ENCODE measurements at places on chromosomes 12 and 14. TPM values are rescaled to one million over a fixed set of nuclear protein-coding genes. Genes with fewer than 3 reads are reported as not detected.

GRCh38 chr14:96564389-96564788 is 62.2 kb downstream of the PAPOLA start:
- no peak overlapping the region for H3K4me3 ChIP-seq
- DNase-seq = no peak
- no peaks in the 10 kb centered on the region for H3K27me3 ChIP-seq
- no peak overlapping the region for H3K27ac ChIP-seq

TEX22 gene
- 0.49 TPM for total RNA-seq

DNA sequence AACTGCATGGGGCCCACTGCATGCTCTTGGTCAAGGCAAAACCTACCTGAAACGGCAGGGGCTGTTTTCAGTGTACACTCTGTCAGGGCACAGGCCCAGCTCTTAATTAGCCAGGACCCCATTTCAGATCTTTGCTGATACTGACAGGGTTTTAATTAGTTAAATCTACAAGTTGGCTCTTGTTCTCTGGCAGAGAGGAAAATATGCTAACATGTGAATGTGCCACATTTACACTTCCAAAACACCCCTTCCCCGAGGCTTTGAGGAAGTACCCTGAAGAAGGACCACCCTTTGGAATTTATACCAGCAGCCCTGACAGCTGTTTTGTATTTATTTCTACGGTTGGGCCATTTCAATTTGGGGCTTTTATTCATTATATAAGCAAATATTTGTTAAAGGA is 66.3 kb downstream of the OTX2 start:
- no peak overlapping the region for H3K4me3 ChIP-seq
- no peak overlapping the region for H3K27ac ChIP-seq
- no peaks in the 10 kb centered on the region for H3K4me1 ChIP-seq

DNA sequence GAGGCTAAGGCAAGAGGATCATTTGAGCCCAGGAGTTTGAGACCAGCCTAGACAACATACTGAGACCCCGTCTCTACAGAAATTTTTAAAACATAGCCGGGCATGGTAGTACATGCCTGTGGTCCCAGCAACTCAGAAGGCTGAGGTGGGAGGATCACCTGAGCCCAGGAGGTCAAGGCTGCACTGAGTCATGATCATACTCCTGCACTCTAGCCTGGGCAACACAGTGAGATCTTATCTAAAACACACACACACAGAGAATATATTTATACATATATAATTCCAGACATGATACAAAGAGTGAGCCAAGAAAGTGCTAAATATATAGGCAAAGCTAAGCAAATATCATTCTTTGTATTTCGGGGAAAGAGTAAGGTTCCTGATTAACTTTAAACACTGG is 9.4 kb downstream of the ZFC3H1 start:
- H3K36me3 ChIP-seq = peaks cover 17% of the 10 kb centered on the region
- no peak overlapping the region for H3K4me3 ChIP-seq
- no peaks in the 10 kb centered on the region for H3K4me1 ChIP-seq
- no peaks in the 10 kb centered on the region for H3K27me3 ChIP-seq

GPR84 gene
- total RNA-seq = not detected

GRCh38 chr12:31119803-31120211 is 46.1 kb downstream of the DDX11 start:
- H3K4me3 ChIP-seq = no peak overlapping the region
- H3K4me1 ChIP-seq = peaks cover 33% of the 10 kb centered on the region
- H3K27ac ChIP-seq = no peak overlapping the region
- H3K36me3 ChIP-seq = no peaks in the 10 kb centered on the region
- peaks cover 38% of the 10 kb centered on the region for H3K27me3 ChIP-seq
- DNase-seq = no peak

DNA sequence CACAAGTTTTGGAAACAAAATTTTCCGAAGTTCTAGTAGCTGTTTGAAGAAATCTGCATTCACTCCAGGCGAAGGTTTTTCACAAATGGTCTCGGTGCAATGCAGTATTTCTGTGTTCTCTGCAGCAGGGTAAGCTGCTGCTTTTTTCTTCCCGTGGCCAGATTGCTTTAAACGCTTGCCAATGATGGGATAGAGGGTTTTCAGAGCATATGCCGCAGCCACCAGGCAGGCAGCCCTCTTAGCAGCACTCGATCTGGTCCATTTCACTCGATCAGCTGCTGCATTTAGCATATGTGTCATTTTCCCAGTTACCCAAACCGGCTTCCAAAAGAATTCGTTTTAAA is 315 bp downstream of the ABCD2 start:
- peak overlapping the region; percentile 91 for H3K27ac ChIP-seq
- H3K4me1 ChIP-seq = peaks cover 6% of the 10 kb centered on the region
- H3K36me3 ChIP-seq = no peaks in the 10 kb centered on the region
- H3K27me3 ChIP-seq = no peaks in the 10 kb centered on the region
- DNase-seq = no peak
- peak overlapping the region; percentile 62 for H3K4me3 ChIP-seq

DNA sequence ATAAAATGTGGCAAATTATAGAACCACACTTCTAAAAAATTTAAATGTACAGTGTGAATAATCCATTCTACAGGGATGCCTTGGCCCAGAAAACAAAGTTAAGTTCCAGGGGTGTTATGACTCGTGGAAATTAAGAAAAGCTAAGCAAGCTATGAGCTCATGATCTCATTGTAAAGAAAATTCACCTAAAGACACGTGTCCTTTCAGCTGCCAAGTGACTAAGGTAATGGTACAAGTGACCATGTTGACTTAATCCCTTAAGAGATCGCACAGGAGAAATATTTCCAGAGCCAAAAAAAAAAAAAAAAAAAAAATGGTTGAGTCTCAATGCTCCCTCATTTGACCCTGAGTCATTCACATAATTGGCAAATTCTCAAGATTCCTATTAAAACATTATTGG is 51.4 kb upstream of the ANO2 start:
- no peak overlapping the region for H3K4me3 ChIP-seq
- H3K27ac ChIP-seq = no peak overlapping the region
- no peaks in the 10 kb centered on the region for H3K4me1 ChIP-seq
- DNase-seq = no peak
- no peaks in the 10 kb centered on the region for H3K27me3 ChIP-seq

KLHDC1 gene
- 7.2 TPM for total RNA-seq
